NCI-H1694 treated with DMSO at 0.1 percent for 48 hours (cell line): ENCODE measurements at places on chromosomes 3 and 15.
A peak's percentile ranks its signal among the peaks of the same experiment; 100 is the strongest.

- no peak for DNase-seq
Observed at GRCh38 chr15:57167821-57168395, 208.4 kb upstream of the CGNL1 start.

DNA sequence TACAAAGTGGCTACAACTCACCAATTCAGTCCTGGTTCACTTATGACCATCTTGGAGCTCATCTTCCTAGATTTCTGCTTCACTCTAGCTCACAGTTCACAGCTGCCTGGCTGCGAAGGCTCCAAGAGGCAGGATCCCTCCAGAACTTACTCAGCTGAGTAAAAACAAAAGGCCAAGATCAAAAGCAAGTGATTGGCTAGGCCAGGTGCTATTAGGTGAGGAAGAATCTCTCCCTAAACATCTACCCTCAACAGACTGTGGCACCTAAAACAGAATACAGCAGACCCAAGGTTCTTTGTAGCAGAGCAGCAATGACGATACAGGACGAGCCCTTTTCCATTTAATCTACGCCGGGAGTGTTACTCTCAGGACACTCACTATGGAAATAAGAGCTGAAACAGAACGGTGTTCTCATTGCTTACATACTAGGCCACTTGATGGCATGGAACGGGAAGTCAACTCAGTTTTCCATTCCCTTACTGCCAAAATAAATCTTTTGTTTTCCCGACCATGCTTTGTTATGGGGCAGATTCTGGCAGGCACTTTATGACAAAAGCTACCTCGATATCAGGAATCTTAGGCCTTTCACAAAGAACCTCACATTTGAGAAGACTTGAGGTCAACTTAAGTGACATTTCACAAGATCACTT is 901 bp downstream of the ICE2 start:
- no peak for DNase-seq

DNA sequence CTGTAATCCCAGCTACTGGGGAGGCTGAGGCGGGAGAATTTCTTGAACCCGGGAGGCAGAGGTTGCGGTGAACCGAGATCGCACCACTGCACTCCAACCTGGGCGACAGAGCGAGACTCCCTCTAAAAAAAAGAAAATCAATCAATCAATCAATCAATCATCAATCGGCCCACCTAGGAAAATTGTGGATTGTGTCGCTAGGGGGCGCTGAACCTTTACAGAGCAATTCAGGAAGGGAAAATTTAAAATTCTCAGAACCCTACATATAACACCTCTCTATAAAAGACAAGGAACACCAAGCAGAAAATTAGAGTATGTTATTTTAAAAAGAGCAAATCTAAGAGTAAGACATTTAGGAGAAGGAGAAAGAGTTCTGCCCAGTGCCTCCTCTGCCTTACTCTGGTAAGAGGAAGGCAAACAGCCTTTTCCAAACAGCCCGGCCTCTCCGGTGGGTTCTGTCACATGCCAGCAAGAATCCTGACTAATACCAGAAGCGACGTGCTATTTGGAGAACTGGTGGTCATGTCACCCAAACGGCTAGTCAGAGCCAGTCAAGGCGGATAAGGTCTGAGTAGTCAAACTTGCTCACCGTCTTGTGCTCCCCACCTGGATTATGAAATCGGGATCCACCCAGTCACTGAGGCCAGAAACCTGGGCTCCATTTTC is 22.3 kb upstream of the SMCO1 start:
- no peak for DNase-seq

DNA sequence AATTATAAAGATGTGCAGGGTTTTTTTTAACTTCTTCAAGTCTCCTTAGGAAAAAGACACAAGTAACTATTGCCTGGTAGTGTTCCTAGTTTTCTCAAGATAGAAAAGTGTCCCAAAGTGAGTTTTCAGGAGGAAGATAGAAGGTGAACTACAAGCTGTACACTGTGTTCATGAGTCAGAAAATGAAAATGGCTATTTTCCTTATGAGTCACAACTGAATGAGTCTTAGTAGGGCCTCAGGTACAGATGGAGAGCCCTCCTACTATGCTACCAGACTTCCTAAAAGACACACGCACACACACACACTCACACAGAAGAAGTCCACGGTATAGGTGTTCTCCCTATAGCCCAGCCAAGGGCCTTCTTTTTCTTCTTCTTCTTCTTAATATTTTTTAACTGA is 3.1 kb downstream of the MYO1E start:
- no peak for DNase-seq

DNA sequence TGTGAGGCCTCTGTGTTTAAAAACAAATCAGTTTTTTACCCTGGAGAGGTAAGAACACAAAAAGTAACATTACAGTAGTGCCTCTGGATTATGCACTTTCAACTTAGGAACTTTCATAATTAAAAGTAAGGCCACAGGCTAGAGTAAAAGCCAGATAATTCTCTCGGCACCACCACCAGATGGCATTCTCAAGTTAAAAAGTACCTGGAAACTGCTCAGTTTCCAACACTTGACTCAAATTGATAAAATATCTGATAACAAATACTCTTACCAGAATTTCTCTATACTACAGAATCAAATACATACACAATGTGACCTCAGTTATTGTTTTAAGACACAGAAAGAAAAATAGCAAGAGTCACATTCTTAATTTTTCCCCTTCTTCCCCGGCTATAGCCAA is 19.9 kb downstream of the SPICE1 start:
- DNase-seq = peak; percentile 13

- DNase-seq = no peak
Observed at GRCh38 chr3:141011997-141012262, 39.2 kb upstream of the SPSB4 start.

- DNase-seq = no peak
Observed at GRCh38 chr3:139940622-139941021, 5.6 kb downstream of the CLSTN2 start.

GRCh38 chr15:73767806-73768501 is 14.8 kb upstream of the INSYN1 start:
- DNase-seq = no peak

GRCh38 chr3:62379321-62379798 is 6.0 kb upstream of the FEZF2 start:
- no peak for DNase-seq

DNA sequence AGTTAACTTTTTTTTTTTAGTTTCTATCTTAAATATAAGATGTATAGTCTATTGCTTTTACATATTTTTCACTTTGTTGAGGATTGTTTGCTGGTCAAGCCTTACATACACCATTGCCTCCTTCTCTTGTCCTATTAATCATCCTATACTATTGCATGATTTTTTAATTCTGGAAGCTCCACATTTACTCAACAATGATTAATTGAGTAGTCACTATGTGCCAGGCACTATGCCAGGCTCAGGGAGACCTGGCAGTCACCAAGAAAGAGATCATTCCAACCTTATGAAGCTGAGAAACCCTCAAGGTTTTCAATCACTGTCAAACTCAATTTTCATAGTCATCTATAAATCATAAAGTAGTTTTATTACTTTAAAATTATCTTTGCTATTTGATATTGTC is 626.2 kb downstream of the IGSF11 start:
- DNase-seq = no peak

DNA sequence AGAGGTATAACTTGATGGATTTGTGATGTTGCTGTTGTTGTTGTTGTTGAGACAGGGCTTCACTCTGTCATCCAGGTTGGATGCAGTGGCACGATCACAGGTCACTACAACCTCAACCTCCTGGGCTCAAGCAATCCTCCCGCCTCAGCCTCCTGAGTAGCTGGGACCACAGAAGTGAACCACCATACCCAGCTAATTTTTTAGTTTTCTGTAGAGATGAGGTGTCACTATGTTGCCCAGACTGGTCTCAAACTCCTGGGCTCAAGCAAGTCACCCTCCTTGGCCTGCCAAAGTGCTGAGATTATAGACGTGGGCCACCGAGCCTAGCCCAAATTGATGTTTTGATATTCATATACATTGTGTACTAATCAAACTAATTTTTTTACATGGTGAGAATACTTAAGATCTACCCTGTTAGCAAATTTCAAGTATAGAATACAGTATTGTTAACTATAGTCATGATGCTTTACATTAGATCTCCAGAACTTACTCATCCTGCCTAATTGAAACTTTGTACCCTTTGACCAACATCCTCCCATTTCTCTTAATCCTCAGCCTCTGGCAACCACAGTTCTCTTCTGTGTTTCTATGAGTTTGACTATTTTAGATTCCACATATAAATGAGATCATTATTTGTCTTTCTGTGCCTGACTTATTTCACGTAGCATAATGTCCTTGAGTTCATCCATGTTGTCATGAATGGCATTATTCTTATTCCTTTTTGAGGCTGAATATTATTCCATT is 23.2 kb downstream of the LMCD1 start:
- DNase-seq = no peak

DNA sequence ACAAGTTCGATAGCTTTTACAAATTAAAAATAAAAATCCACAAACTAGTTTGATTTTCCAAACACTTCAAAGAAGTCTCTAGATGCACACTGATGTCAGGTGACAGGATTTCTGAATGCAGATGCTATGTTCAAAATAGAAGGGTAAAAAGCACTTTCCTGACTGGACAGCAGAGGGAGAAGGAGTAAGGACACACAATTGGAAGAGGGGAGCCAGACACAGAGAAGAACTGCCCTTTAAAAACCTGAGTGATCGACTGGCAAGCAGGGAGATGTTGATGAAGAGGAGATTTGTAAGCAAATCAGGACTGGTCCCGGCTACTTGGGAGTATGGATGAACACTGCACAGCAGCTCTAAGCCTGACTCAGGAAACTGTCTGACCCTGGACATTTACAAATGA is 612.8 kb downstream of the MAGI1 start:
- DNase-seq = no peak

DNA sequence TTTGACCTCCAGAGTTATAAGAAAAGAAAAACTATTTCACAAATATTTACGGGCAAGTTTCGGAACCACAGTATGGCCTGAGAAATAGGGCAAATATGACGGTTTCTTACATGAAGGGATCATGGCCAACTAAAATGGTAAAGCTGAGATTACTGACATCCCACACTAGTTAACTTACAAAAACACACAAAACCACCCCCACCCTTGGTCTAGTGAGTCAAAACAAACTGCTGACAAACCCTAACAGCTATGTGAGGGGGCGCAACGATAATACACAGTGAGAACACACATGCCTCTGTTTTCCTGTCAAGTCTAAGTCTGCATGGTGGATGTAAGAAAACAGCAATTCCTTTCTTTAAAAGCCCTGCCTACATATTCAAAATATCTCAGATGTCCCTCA is 32.3 kb downstream of the CBLB start:
- DNase-seq = no peak

- no peak for DNase-seq
Observed at GRCh38 chr15:66894986-66895780, 170.2 kb upstream of the SMAD3 start.

DNA sequence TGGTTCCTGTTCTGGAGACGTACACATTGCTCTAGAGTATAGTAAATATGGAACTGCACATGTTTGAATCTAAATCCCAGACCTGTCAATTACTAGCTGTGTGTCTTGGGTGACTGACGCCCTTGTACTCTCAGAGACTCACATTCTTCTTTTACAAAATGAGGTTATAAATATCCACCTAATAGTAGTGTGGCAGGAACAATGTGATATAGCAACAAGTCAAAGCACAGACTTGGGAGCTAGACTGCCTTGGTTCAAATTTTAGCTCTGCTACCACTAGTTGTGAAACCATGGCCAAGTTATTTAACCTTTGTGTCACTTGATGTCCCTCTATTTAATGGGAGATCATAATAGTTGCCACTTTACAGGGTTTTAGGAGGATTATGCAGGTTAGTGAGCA is 245.6 kb downstream of the CPNE4 start:
- DNase-seq = no peak

DNA sequence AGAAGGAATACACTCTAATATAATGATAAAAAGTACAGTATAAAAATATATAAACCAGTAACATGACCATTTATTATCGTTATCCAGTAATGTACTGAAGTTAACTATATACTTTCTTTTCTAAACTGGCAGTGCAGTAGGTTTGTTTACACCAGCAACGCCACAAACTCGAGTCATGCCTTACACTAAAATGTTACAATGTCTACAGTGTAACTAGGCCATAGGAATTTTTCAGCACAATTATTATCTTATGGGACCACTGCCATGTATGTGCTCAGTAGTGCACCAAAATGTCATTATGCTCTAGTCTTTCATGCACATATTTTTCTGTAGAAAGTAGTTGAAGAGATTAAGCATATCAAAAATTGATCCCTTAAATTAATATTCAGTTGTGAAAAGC is 609.8 kb upstream of the BCHE start:
- DNase-seq = no peak

- DNase-seq = no peak
Observed at GRCh38 chr15:88617031-88617722, 4.0 kb upstream of the AEN start.

DNA sequence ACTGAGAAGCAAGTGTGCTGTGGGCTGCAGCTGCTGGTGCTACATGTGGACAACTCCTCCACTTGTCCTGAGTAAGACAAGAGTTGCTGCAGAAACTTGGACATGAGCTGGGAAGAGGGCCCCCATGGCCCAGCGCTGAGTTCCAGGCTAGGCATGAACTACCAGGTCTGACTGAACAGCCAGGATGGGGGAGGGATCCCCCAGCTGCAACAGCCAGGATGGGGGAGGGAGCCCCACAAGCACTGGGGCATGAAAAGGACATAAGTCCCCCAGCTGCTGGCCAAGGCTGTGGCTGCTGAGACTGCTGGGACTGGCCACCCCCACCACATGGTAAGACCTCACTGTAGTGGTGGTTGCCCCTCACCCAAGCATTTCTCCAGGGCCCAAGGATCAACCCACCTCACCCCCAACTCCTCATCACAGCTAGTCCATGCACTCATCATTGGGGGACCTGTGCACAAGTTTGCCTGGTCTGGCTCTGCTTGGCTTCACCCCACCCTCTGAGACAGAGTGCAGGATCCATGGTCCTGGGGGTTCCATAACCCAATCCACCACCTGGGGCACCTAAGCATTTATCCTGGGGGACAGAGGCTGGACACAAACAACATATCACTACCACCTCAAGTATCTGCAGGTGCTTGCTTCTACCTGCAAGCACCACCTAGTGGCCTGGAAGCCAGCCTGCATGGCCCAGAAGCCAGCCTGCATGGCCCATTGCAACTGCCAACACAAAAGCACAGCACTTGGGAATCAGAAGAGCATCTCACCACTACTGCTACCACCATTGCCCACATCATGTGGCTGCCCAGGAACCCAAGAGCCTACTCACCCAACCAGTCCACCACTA is 84.5 kb upstream of the STT3B start:
- no peak for DNase-seq

DNA sequence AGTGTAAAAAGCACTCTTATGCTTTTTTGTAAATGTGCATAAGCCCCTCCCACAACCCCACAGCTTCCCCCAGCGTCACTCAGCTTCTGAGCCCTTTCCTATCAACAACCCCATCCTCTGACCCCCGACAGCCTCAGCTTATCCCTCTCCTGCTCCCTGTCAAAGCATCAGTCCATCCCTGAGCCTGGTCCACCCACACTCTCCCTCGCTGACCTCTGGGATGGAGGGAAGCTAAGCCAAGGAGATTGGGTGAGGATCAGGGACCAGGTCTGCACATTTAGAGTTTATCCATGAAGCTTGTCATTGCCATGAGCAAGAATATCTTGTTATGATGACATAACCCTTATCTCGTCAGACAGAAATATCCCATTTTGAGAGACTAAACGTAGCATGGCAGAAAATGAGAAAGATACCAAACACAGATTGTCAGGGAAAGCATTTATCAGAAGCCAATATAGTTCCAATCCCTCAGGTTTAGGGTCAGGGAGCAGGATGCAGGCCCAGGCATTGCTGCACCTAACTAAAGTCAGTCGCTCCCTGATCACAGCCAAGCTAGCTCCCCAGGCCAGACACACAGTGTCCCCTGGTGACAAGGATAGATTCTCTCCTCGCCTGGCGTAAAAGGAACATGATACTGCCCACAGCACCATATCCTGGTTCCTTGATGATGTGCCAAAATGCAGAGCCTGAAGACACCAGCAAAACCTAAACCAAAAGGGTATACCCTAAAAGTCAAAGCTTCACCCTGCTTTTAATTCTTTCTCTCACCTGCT is 66.9 kb downstream of the DCLK3 start:
- DNase-seq = no peak
